ENCODE measurements at places on chromosomes 4 and X. TPM values are rescaled to one million over a fixed set of nuclear protein-coding genes. Genes with fewer than 3 reads are reported as not detected.

The SCRG1 gene
- total RNA-seq, result not detected

The DRP2 gene
- total RNA-seq, result 0.51 TPM

The H2BW2 gene
- total RNA-seq, result not detected

The HS6ST2 gene
- total RNA-seq, result 6.1 TPM

The F9 gene
- total RNA-seq, result not detected

The COL4A6 gene
- 3.4 TPM for total RNA-seq

The ARR3 gene
- total RNA-seq, result not detected

The RAB33A gene
- total RNA-seq, result 1.8 TPM

The SLC10A6 gene
- total RNA-seq, result not detected

The TLR3 gene
- total RNA-seq, result 5.1 TPM

The TRAPPC2 gene
- total RNA-seq, result 13.8 TPM

The ADH1A gene
- total RNA-seq, result not detected

The WDR17 gene
- 0.98 TPM for total RNA-seq

The ARHGAP6 gene
- 7.5 TPM for total RNA-seq
